ENCODE measurements at places on chromosomes 16 and 17. TPM values are rescaled to one million over a fixed set of nuclear protein-coding genes. Genes with fewer than 3 reads are reported as not detected.

Gene TRPV3
- 0.38 TPM for polyA plus RNA-seq

Gene TNP2
- polyA plus RNA-seq = not detected

Gene ADCY9
- 12.5 TPM for polyA plus RNA-seq

Gene KRTAP4-9
- not detected for polyA plus RNA-seq

Gene MT1M
- 229 TPM for polyA plus RNA-seq

Gene GDPD3
- polyA plus RNA-seq = 0.71 TPM

Gene OR3A3
- not detected for polyA plus RNA-seq

Gene HID1
- 3.5 TPM for polyA plus RNA-seq
